ENCODE measurements at places on chromosomes 7 and 10.

- no peak for DNase-seq
Observed at GRCh38 chr10:8088504-8088903, 34.0 kb downstream of the GATA3 start.

DNA sequence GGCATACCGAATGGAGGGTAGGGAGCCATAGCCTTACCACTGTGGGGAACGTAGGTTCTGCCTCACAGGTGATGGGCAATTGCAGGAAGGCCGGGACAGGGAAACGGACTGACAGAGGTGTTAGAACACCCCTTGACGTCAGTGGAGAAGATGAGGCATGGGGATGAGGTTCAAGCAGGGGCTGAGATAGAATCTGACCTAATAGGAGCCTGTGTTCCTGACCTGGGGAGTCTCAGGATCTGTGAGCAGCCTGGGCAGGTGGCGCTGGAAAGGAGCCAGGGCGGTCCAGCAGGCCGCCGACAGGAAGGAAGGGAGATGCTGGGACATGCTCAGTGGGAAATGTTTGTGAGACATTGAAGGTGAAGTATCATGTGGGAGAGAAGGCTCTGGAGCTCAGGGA is 109.4 kb downstream of the WDFY4 start:
- no peak for DNase-seq

DNA sequence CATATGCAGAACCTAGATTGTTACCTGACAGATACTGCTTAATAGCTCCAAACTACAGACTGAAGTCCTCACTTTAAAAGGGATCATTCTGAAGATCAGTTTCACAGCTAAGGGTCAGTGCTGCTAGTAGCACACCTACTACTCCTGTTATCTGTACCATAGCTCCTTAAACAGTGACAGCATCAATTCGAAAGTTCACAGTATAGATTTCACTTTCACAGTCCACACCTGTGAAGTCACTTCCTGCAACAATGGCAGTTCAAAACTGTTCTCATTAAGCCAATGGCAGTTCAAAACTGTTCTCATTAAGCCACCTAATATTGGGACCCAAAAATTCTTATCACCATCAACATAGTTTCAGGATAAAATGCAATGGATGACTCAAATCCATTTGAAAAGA is 10.7 kb upstream of the FHIP2A start:
- no peak for DNase-seq

GRCh38 chr10:27542812-27543211 is 38.7 kb downstream of the RAB18 start:
- DNase-seq, result no peak

Measured in NCI-H345 (cell line).